Fibroblast of the aortic adventitia (primary cell): ENCODE measurements at places on chromosomes 6 and 20. TPM values are rescaled to one million over a fixed set of nuclear protein-coding genes. Genes with fewer than 3 reads are reported as not detected.

Gene EYA2
- total RNA-seq, result 0.57 and 1.6 TPM in 2 replicates

Gene EFCAB8
- not detected in 2 replicates for total RNA-seq

Gene EPPIN
- total RNA-seq, result not detected in 2 replicates

Gene MROH8
- total RNA-seq, result 0.49 and 3.1 TPM in 2 replicates

Gene LINC00237
- total RNA-seq, result not detected in 2 replicates

Gene CLPSL2
- total RNA-seq, result not detected in 2 replicates

Gene OPRM1
- total RNA-seq, result not detected in 2 replicates

DNA sequence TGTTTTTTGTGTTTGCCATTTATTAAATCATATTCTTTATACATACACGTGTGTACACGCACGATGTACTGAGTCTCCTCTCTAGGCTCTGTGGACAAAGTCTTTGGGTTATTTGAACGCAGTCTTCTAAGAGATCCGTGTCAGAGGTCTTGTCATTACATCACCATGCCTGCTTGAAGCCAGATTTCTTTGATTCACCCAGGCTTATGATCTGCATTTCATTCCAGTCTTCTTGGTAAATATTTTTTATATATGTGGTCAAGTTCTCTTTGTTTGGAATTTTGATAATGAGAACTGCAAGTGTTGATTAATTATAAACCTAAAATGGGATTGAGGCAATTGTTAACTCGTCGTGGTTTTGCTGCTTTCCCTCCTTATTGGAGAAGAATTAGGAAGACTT, 34.6 kb downstream of the KCNS1 start:
- DNase-seq, result no peak

GRCh38 chr6:21870076-21870730, 276.7 kb downstream of the SOX4 start:
- no peak for DNase-seq

DNA sequence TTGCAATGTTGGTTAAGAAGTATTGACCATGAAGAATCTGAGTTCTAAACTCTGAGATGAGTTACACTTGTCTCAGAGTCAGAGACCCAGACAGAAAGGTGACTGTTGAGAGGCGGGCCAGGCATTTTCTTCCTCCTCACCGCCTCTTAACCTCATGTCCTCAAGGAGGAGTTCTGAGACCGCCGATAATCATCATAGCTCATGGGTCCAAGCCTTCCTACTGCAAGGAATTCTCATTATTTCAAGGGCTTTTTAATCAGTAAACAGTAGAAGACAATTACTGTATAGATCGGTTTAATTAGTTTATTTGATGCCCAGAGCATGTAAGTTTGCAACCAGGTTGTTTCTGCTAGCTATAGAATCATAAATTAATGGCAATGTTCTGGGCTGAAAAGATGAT, 382.4 kb upstream of the MMS22L start:
- no peak for DNase-seq

- DNase-seq, result peak; percentile 87
Observed at GRCh38 chr6:100549406-100550167, 84.9 kb upstream of the SIM1 start.

DNA sequence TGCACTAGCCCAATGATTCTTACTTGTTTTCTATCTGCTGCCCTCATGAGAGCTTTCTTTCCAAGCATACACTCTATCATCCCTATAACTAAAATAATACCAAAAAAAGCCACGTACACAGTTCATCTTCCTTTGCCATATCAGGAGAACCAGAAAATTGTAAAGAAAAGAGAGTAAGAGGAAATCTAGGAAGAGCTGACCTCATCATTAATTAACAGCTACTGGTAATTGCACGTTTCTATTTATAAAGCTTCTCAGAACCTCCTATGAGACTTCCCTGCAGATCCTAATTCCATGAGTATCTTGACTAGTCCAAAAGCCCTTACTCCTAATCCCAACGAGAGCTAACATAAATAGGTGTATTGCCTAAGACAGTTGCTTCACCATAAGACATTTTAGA, 191.5 kb upstream of the RNF217 start:
- no peak for DNase-seq

- DNase-seq, result peak; percentile 84
Observed at GRCh38 chr20:36017048-36017951, 48.9 kb downstream of the CNBD2 start.

- no peak for DNase-seq
Observed at GRCh38 chr20:44497761-44498160, 22.1 kb downstream of the TTPAL start.

DNA sequence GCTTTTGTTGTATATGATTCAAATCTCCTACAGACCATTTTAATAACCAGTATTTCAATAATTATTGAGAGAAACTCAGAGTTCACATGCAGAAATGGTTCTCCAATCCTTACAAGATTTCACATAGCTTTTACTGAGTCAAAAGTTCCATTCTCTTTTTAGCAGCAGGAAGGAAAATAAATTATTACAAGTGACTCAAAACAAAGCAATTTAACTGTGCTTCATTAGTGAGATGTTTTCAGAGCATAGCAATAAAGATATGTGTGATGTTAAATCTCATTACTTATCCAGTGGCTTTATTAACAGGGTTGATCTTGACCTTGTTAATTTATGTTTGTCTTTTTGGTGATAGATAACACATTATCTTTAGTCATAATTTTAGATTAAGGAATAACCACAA, 22.0 kb downstream of the KIF13A start:
- DNase-seq, result peak; percentile 52

- DNase-seq, result peak; percentile 98
Observed at GRCh38 chr20:43583982-43584432, 6.7 kb upstream of the IFT52 start.

GRCh38 chr6:21398741-21399325, 194.7 kb upstream of the SOX4 start:
- DNase-seq, result no peak

DNA sequence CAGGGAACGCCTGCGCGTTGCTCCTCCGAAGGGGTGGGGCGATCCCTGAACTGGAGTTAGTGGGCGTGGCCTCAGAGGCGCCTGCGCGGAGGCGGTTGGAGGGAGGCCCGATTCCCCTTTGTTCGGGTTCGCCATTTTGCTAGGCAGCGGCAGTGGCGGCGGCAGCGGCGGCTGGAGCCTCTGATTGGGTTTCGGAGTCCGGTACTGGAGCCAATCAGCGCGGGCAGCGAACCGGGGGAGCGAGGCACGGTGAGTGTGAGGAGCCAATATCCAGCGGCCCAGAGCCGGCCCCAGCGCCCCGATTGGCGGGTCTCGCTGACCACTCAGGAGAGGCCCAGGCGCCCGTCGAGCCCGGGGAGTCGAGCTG, at the start of gene NFYA:
TSS of gene NFYA (plus strand) at position 139 of the 367 bp plus-strand sequence. CDS start 6,116 bp downstream, outside the sequence.
- DNase-seq, result no peak

- peak; percentile 22 for DNase-seq
Observed at GRCh38 chr20:10984294-10984693, 310.5 kb upstream of the JAG1 start.

- DNase-seq, result peak; percentile 22
Observed at GRCh38 chr6:4281341-4282293, 146.2 kb upstream of the ECI2 start.

GRCh38 chr6:131038597-131039344, 24.3 kb downstream of the EPB41L2 start:
- DNase-seq, result peak; percentile 76

DNA sequence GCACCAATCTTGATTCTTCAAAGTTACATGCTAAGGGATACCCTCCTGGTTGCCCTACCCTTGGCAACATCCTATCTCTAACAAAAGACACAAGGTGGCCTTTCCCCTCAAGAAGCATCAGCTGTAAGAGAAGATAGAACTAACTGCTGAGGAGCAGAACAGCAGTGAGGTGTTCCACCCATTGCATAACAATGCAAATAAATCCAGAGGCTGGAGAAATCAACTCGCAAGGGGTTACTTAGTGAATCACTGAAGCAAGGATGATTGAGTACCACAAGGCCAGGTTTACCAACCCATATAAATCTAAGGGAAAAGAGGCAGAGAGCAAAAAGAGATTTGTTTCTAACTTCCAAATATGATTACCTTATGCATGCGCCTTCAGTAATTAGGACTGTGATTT, 36.7 kb downstream of the F13A1 start:
- DNase-seq, result no peak

DNA sequence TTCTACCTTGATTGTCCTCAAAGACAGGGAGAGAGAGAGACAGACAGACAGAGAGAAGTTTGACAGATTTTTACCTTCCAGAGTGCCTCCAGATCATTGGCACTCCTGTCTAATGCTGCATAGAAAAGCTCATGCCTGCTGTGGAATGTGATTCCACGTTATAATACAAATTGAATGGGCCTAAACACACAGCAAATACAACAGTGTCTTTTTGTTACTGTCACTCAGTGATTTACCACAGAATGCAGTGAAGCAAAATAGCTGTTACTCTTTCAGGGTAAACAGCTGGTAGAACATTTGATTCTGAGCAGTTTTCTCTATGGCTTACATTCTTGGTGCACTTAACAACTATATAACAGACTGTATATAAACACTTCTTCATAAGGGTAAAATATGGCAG, 558.7 kb downstream of the LMBRD1 start:
- DNase-seq, result no peak

GRCh38 chr20:31833130-31833930, 12.1 kb downstream of the FOXS1 start:
- DNase-seq, result peak; percentile 39

DNA sequence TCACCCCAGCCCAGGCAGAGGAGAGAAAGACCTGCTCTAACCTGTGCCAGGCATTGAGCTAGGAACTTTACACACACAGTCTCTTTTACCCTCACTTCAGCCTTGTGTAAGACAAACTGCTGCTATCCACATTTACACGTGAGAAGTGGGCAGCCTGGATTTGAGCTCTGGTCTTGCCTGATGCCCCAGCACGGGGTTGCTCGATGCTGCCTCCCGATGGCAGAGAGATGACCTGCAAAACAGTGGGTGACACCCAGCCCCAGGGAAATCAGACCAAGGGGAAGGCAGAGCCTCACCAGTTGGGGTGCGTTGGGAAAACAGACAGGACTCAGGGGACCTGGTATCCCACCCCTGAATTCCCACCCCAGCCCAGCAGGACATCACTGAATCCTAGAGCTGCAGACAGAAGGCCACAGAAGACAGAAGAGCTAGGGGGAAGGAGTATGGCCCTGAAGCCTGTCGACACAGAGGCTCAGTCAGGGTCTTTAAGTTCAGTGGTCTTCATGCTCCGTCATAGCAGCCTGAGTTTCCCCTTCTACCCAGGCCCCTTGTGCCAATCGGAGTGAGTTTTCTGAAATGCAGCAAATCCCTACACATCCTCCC, 990 bp downstream of the BPI start:
- peak; percentile 45 for DNase-seq

DNA sequence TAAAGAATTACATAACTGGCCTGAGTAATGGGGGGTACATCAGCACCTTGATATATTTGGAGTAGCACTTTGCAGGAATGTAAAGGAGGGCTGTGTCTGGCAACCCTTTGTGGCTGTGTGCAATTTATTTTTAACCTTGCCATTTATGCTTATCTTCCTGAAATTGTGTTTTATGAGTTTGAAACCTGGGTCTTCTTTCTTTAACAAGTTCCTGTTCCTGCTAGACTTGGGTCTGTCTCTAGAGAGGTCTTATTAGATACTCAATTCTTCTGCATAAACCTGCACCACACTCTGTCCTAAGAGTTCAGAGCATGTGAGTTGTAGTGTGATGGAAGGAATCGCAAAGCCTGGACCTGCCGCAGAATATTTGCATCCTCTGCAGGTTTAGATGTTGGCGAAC, 181.0 kb downstream of the JARID2 start:
- DNase-seq, result no peak
